ENCODE measurements at places on chromosomes 2 and 18. TPM values are rescaled to one million over a fixed set of nuclear protein-coding genes. Genes with fewer than 3 reads are reported as not detected.

DDX18 gene
- total RNA-seq, result 44.2 TPM

SAG gene
- total RNA-seq, result not detected

CDK5R2 gene
- not detected for total RNA-seq

AQP12A gene
- total RNA-seq, result not detected

SGPP2 gene
- not detected for total RNA-seq

CPSF3 gene
- 34.5 TPM for total RNA-seq

TEX51 gene
- total RNA-seq, result not detected

PLA2R1 gene
- 19.9 TPM for total RNA-seq

DPYSL5 gene
- total RNA-seq, result not detected

ERBB4 gene
- not detected for total RNA-seq

DNA sequence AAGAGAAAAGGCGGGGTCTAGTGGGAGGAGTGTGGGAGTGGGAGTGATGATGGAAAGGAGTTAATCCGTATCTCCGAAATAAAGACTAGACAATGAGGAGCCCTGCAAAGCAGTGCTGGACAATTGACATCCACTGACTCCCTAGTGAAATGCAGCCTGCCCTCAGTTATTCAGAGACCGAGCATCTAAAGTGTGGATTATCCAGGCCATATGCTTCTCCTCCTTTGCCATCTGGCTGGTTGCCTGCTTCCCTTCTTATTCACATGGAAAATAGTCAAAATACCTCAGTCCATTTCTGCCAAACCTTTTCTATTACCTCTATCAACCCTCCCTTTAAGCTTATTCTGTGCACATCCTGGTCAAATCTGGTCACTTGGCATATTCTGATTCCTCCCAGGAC is 288.8 kb upstream of the SIX3 start:
- H3K27ac ChIP-seq, result no peak overlapping the region

- H3K27me3 ChIP-seq, result no peaks in the 10 kb centered on the region
- no peak overlapping the region for H3K27ac ChIP-seq
- DNase-seq, result peak; percentile 77
- no peaks in the 10 kb centered on the region for H3K36me3 ChIP-seq
- no peak overlapping the region for H3K4me3 ChIP-seq
Observed at GRCh38 chr2:48529194-48529593, 760 bp upstream of the STON1 start.

GRCh38 chr2:81872006-81872405 is 1567.5 kb upstream of the LRRTM1 start:
- no peak for DNase-seq
- H3K27me3 ChIP-seq, result no peaks in the 10 kb centered on the region
- H3K27ac ChIP-seq, result no peak overlapping the region
- no peak overlapping the region for H3K4me3 ChIP-seq
- no peaks in the 10 kb centered on the region for H3K4me1 ChIP-seq

DNA sequence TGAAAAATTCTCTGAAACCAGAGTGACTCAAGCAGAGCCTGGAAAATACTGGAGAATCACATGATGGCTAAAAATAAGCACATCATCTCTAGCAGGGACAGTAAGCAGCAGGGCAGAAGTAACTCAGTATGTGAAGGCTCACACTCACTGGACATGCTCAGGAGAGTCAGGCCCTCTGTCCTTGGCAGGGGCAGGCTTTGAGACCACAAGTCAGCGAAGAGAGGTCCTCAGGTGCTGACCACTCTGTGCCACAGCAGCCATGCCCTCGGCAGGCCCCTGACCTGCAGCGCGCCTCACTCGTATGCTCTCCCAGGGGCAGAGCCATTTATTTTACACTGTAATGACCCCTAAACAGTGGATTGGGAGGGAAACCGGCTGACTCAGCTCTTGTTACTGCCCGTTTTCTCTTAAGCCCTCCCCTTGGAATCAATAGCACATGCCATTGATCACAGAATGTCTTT is 76.8 kb downstream of the MAPRE2 start:
- no peaks in the 10 kb centered on the region for H3K27me3 ChIP-seq
- peak overlapping the region; percentile 59 for H3K4me3 ChIP-seq
- peaks cover 15% of the 10 kb centered on the region for H3K4me1 ChIP-seq
- no peaks in the 10 kb centered on the region for H3K36me3 ChIP-seq

DNA sequence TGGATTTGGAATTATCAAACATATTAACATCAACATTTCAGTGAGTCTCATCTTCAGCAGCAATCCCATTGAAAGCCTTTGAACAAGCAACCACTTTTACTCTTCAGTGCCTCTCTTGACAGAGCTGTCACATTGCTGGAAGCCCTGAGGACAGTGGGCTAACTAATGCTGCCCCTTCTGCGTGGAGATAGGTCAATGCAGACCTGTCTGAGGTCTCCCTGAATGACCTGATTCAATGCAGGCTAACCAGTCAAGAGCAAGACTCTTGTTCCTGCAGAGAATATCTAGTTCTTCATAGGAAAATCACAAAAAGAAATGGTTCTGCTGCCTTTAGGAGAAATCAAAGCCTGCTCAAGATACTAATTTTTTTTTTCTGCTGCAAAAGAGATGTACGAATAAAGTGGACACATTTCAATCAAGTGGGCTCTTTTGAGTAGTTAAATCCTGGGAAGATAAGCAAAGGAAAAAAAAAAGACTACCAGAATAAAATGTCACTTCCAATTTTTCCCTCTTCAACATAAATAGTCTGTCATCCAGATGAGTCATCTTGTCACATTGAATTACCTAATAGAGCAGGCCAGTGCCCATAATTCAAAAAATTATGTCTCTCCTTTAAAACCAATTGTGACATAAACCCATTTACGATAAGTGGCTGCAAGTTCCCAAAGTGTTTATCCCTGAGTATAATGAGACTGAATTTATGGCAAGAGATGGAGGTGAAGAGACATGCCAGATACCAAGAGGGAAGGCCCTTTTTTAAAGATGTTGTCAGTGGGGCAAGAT is 1269.0 kb upstream of the DDX18 start:
- no peak overlapping the region for H3K4me3 ChIP-seq
- DNase-seq, result no peak
- H3K36me3 ChIP-seq, result no peaks in the 10 kb centered on the region
- no peak overlapping the region for H3K27ac ChIP-seq
- H3K27me3 ChIP-seq, result no peaks in the 10 kb centered on the region

GRCh38 chr2:189516546-189516945 is 64.0 kb downstream of the SLC40A1 start:
- no peak overlapping the region for H3K4me3 ChIP-seq
- no peak for DNase-seq
- H3K27ac ChIP-seq, result no peak overlapping the region
- no peaks in the 10 kb centered on the region for H3K36me3 ChIP-seq

GRCh38 chr2:18093196-18093595 is 214.7 kb downstream of the KCNS3 start:
- no peak overlapping the region for H3K27ac ChIP-seq
- no peaks in the 10 kb centered on the region for H3K36me3 ChIP-seq
- no peak for DNase-seq
- no peaks in the 10 kb centered on the region for H3K27me3 ChIP-seq
- no peaks in the 10 kb centered on the region for H3K4me1 ChIP-seq

GRCh38 chr2:658426-658825 is 18.8 kb downstream of the TMEM18 start:
- no peaks in the 10 kb centered on the region for H3K4me1 ChIP-seq
- H3K27me3 ChIP-seq, result peaks cover 18% of the 10 kb centered on the region
- H3K27ac ChIP-seq, result no peak overlapping the region

DNA sequence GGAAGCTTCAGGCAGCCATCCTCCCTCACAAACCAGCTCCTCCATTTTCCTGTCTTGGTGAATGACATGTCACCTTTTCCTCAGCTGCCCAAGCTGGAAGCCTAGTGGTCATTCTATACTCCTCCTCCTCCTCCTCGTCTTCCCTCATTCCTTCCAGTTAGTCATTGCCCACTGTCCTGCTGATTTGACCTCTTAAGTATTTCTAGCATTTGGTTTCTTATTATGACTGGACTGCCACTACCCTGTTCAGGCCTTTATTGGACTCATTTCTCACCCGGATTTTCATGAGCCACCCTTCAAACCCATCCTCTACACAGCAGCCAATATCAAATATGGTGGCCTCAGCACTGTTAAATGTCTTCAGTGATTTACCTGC is 21.9 kb upstream of the MGAT5 start:
- H3K36me3 ChIP-seq, result no peaks in the 10 kb centered on the region
- peak overlapping the region; percentile 10 for H3K4me3 ChIP-seq
- peaks cover 36% of the 10 kb centered on the region for H3K4me1 ChIP-seq
- H3K27ac ChIP-seq, result peak overlapping the region; percentile 47
- DNase-seq, result peak; percentile 51
- H3K27me3 ChIP-seq, result no peaks in the 10 kb centered on the region

DNA sequence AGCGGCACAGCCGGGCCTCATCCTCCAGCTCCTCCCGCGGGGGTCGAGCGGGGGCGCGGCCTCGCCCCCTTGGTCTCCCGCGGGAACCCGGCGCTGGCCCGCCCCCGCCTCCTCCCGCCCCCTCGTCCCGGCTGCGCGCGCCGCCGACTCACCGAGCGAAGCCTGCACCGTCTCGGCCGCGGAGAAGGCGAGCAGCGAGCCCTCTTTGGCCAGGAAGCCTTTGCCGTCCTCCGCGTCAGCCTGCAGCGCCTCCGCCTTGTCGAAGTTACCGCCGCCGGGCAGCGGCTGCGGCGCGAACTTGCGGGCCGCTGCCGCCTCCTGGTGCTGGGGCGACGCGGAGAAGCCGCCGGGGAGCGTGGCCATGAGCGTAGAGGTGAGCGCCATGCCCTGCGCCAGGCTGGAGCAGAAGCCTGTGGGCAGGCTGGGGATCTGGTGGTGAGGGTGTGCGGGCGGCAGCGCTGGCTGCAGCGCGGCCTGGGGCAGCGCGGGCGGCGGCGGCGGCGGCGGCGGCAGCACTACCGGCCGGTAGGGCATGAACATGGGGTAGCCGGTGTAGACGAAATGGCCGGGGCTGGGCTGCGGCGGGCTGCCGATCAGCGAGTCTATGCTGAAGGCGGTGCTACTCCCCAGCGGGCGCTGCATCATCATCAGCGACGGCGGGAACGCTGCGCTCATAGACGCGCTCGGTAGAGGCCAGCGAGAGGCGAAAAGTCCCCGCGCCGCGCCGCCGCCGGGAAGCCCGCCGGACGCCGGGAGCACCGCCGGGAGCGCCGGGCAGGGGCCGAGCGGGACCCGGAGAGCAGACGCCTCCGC is 683 bp downstream of the GBX2 start:
- no peaks in the 10 kb centered on the region for H3K4me1 ChIP-seq
- peaks cover 93% of the 10 kb centered on the region for H3K27me3 ChIP-seq
- no peak overlapping the region for H3K27ac ChIP-seq
- H3K36me3 ChIP-seq, result no peaks in the 10 kb centered on the region
